ENCODE measurements at places on chromosomes 13 and 19.

- no peak for DNase-seq
Observed at GRCh38 chr19:49840736-49841249, 10.2 kb upstream of the PTOV1 start.

- no peak for DNase-seq
Observed at GRCh38 chr19:49949742-49950589, 11.0 kb downstream of the SIGLEC11 start.

- no peak for DNase-seq
Observed at GRCh38 chr19:1856698-1857603, 6.4 kb downstream of the KLF16 start.

GRCh38 chr13:49437705-49438104 is 6.2 kb downstream of the CAB39L start:
- no peak for DNase-seq

DNA sequence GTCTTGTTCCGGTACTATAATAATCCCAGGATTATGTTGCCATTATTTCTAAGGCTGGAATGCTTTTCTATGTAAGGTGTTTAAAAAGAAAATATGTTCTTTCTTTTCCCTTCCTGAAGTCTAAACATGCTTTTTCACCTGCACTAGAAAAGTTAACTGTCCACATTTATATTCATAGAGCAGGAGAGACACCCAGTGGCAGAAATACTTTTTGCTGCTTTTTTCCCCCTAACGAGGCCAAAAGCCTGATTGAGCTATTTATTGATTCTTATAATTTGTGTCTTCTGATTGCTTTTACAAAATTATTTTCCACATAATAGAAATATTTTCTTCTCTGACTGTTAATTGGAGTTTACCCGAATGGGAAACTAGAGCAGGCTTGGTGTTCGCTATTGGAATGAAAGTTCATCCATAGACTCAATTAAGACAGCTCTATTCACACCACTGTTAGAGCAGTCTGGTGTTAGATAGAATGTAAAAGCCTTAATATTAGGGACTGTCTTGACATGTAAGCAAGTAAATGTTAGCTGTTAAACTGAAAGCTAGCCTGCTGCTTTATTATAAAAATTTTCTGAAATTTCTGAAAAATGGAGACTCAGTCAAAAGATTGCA is 15.8 kb downstream of the GPR180 start:
- DNase-seq = no peak

DNA sequence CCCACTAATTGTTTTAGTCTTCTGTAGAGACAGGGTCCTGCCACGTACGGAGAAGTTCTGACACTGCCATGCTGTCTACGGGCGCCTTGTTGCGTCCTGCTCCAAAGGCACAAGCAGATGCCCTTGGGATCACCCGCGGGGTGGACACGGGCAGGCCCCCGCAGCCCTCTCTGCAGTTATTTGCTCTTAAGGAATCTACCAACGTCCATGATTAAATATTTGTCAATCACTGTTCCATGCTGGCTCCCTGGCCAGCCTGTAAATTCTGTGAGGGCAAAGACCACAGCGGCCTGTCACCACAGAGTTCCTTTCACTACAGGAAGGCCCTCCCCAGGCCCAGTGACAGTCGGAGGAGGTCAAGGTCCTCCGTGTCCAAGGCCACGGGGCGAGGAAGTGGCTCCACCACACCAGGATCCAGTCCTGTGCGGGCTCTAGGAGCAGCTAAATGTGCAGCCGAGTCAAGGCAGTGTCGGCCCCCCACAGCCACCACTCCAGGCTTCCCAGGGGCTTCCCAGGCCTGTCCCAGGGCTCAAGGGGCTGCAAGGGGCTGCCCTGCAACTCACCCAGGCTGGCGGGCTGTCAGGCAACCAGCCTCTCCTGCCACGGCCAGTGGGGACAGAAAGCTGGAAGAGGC is 2.1 kb downstream of the RNF126 start:
- no peak for DNase-seq

- DNase-seq = peak; percentile 39
Observed at GRCh38 chr13:19782049-19782726, 557 bp downstream of the PSPC1 start.

GRCh38 chr13:37595162-37595561 is 3.4 kb downstream of the POSTN start:
- no peak for DNase-seq

- peak; percentile 35 for DNase-seq
Observed at GRCh38 chr19:1690699-1691307, 38.4 kb upstream of the TCF3 start.

DNA sequence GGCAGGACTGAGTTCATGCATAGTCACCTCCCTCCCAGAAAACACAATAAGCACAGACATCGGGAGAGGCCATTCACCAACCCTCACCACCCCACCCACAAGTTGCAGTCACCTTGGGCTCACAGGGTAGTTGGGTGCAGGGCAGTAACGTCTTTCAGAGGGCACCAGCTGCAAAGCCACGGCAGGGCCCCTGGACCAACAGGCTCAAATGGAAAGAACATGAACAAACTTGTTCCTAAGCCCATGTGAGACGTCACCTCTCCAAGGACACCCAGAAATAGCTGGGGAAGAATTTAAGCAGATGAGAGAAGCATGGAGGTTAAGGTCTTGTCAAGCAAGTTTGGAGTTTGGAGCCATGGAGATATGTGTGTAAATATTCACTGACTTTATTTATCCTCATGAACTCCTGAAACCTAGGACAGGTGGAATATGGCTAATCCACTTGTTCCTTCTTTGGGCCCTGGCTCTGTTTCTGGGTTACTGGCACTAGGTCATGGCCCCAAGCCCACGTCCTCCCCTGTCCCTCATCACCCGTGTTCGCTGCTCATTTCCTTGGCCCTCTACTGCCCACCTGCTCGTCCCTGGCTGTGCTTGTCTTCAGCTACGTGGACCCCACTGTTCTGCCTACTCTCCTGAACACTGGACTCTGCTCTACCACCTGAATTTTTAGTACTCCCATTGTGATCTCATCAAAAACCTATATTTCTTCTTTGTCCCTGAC is 40.4 kb downstream of the SACS start:
- no peak for DNase-seq

DNA sequence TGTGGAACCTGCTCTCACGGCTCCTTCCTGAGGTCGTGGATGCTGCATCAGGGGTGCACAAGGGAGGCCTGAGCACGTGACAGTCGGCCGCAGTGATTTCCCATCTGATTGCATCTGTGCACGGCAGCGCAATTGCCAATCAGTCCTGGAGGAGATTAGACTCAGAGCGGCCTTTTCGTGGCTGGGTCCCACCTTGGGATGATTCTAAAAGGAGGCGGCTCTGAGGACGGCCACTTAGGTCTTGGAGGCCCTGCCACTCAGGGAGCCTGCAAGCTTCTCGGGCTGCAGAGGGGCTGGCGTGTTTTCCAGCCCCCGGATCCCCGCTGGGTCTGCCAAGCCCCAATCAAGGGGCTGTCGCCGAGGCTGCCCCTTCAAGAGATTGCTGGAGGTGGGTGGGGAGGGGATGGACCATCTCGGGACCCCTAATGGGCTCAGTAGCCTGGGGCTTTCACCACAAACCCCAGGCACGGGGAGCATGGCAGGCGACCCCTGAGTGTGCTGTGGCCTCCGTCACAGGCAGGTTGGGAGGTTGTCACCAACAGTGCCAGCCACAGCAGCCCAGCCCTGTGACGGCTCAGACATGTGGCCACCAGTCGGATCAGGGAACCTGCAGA is 51.6 kb downstream of the SOX1 start:
- no peak for DNase-seq

DNA sequence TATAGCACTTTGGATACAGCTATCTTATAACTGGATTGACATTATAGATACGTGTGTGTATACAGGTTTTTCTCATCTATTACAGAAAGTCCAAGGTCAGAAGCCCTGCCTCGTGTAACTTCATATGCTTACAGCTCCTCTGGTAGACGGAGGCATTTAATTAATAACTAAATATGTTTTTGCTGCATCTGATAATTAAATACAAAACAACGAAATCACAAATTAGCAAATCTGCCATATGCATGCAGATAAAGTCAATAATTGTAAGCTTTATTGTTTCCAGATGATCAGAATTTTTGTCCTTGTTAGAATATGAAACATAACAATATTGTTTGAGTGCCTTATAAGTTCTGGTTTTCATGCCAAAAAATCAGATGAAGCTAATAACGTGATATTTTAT is 717.7 kb downstream of the LIG4 start:
- no peak for DNase-seq

GRCh38 chr13:75285310-75285709 is 196.7 kb downstream of the TBC1D4 start:
- no peak for DNase-seq

- DNase-seq = no peak
Observed at GRCh38 chr13:100506600-100507422, 81.8 kb downstream of the GGACT start.

DNA sequence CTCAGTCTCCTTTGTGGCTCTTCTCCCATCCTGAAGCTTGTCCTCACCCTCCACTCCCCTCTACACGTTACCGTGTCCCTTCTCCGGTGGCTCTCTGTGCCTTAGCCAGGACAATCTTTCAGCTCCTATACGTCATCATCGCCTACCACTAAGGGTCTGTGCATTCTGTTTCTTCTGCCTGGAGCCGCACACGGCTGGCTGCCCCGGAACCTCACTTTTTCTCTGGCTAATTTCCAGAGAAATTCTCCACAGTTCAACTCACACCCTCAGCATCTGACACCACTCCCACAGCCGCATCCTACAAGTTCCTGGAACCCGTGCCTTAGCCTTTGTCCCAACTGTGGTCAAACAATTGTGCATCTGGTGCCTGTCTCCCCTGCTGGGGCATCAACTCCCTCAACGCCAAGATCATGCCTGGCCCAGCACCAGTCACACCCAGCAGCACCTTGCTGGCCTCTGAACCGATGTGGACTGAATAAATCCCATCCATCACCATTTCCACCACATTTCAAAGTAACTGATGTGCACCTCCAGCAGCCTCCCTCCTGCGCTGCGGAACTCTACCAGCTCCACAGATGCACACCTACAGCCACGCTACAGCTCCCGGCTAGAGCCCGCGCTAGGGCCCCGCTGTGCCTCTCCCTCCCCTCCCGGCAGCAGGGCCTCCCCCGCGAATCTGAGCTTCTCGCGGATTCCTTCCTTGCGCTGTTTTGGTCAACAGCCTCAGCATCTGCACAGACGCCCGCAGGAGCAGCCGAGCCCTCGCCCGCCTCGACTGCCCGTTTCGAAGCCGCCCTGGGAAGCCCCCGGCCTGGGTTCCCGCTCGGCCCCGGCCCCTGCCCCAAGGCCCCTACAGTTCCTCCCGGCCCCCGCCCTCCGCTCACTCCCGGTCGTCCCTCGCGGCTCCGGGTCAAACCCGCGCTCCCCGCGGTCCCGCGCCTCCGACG is 689 bp downstream of the DCUN1D2 start:
- peak; percentile 16 for DNase-seq

DNA sequence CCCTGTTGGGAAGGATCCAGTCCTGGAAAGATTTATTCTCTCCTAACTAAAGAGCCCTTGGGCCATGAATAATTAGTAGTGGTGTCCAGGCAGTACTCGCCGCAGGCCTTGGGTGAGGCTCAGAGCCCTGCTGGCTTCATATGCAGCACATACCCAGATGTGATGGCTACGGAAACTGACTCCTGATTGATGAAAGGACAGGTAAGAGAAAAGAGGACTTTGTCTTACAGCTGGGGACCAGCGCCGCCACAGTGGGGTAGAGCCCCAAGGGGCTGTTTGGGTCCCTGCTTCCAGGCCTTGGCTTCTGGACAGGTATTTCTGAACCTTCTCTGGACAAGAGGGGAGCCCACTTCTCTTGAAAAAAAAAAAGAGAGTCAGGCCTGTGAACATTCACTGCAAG is 1680.8 kb downstream of the EFNB2 start:
- DNase-seq = no peak

DNA sequence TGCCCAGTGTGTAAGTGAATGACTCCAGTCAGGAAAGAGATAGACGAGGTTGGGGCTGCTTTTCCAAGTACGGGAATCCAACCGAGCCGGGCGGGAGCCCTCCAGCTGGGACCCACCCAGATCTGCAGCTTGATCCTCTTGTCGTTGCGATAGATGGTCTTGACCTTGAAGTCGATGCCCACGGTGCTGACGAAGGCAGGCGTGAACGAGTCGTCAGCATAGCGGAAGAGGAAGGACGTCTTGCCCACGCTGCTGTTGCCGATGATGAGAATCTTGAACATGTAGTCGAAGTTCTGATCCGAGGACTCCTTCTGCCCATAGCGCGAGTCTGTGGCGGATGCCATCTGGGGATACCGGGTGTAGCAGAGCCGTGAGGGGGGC is 1.5 kb downstream of the RAB3A start:
- no peak for DNase-seq

GRCh38 chr13:108708921-108709320 is 79.5 kb downstream of the MYO16 start:
- DNase-seq = no peak

- DNase-seq = no peak
Observed at GRCh38 chr19:7395360-7396066, 46.8 kb downstream of the ARHGEF18 start.

GRCh38 chr13:69857183-69857821 is 250.3 kb upstream of the ATXN8OS start:
- no peak for DNase-seq

DNA sequence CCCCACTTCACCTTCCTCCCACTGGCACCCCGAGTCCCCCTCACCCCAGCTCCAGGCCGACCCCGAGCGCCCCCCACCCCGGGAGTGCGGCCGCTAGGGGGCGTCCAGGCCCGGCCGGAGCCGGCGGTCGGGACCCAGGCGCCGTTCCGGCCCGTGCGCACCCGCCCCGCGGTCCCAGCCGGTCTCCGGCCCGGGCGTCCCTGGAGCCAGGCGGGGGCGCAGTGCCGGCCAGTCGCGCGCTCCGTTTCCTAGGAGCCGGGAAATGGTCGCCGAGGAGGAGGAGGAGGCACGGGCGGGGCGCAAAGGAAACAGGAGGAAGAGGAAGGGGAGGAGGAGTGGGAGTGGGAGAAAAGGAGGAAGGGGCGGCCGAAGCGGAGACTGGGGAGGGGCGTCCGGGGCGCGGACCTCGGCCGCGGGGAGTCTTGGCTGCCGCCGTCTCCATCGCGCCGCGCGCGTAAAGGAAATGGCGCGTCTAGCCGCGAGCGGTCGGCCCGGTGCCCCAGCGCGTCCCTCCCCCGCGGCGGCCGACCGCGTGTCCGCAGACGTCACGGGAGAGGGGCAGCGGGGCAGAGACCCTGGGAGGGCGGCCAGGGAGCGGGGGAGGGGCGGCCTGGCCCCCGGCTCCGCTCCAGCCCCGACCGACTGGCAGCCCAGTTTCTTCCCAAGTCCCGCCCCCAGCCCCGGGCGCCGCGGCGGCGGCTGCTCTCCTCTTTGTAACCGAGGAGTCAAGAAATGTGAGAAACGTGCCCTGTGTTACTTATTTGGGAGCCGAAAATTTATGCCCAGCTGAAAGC is 1.1 kb upstream of the KCTD15 start:
- DNase-seq = peak; percentile 57

- no peak for DNase-seq
Observed at GRCh38 chr13:98761126-98761985, 8.9 kb upstream of the SLC15A1 start.

DNA sequence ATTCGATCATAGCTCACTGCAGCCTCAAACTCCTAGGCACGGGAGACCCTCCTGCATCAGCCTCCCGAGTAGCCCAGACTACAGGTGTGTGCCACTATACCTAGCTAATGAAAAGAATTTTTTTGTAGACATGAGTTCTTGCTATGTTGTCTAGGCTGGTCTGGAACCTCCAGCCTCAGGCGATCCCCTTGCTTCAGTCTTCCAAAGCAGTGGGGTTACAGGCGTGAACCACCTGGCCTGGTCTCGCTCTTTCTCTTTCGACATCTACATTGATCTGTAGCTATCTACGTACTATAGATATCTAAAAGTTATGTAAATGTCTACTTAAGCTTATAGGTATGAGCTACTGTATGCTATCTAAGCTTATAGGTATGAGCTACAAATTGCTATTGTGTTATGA is 32.4 kb downstream of the NUMBL start:
- no peak for DNase-seq

- DNase-seq = no peak
Observed at GRCh38 chr13:112573710-112574109, 14.2 kb downstream of the TUBGCP3 start.

GRCh38 chr19:38699027-38699346 is 45.3 kb downstream of the CAPN12 start:
- DNase-seq = no peak
